ENCODE measurements at places on chromosomes 4 and X. TPM values are rescaled to one million over a fixed set of nuclear protein-coding genes. Genes with fewer than 3 reads are reported as not detected.

DNA sequence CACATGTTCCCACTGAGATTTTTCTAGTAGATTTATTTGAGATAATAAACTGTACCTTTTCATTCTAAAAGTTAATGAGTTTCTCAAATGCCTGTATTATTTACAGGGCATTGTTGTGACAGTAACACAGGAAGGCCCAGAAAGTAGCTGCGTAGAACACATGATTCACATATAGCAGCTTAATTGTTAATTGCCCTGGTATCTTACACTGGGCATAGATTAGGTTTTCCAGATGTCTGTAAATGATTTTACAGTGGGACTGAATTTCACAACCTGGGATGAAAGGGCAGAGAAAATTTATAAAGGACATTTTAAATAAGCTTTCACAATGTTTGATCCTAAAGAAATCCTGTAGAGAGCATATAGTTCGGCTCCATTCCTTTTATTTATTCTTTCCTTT is 27.6 kb downstream of the UGT8 start:
- DNase-seq, result no peak

GRCh38 chr4:99052902-99053301 is 35.7 kb downstream of the ADH5 start:
- DNase-seq, result no peak

GRCh38 chr4:39118034-39118658 is 56.1 kb downstream of the KLHL5 start:
- no peak for DNase-seq

- DNase-seq, result no peak
Measured at GRCh38 chr4:61245069-61245714, 45.1 kb downstream of the ADGRL3 start.

DNA sequence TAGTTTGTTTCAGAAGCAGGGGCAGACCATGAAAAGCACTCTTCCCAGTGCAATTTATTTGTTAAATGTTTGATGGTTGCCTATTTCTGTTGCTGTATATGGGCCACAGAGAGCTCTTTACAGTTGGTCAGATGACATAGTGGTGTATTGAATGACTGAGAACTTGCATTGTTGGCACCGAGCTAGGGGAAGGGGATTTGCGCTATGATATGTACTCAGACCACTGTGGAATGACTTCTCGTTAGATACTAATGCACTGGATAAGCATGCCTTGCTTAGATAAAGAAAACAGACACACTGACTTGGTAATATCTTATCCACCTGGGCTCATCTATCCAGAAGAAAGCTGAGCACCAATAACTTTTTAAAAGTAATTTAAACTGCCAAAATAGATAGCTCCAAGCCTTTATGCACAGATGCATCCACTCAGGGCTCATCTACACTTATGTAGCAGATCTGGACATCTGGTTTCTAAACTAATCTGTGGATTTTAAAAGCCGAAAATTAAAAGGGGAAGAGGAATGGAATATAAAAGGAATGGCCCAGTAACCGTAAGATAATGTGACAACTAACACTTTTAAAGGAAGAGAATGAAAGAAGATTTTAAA is 132.7 kb downstream of the GATB start:
- DNase-seq, result no peak

DNA sequence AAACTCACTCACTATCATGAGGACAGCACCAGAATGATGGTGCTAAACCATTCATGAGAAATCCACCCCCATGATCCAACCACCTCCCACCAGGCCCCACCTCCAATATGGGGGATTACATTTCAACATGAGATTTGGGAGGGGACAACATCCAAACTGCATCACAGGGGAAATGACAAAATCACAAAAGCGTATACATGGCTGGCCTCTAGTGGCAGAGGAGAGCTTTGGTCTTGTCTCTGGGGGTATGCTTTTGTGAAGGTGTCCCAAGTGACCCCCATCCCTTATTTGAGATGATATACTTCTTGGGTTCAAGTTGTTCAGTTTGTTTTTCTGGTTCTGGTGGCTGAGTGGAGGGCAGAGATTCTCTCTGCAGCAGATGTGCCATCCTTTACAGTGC is 8.5 kb upstream of the SETD7 start:
- DNase-seq, result no peak

DNA sequence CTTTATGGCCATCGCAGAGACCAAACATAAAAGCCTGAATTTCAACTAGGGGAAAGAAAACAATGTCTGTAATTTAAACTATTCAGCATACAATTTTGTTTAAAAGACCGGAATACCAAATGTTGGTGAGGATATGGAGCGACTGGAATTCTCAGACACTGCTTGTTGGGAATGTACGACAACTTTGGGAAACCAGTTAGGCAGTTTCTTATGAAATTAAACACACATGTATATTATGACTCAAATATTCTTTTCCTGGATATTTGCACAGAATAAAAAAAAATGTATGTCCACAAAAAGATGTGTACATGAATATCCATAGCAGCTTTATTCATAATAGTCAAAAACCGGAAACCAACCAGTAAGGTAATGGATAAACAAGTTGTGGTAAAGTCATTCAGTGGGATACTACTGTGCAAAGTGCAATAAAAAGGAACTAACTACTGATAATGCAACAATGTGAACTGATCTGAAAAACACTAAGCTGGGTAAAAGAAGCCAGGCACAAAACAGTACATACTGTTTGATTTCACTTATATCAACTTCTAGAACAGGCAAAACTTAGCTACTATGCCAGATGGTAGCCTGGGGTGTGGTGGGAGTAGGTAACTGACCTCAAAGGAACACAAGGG is 152.7 kb upstream of the FTHL17 start:
- DNase-seq, result no peak

GRCh38 chr4:47942081-47942819 is 27.9 kb upstream of the NFXL1 start:
- DNase-seq, result no peak

DNA sequence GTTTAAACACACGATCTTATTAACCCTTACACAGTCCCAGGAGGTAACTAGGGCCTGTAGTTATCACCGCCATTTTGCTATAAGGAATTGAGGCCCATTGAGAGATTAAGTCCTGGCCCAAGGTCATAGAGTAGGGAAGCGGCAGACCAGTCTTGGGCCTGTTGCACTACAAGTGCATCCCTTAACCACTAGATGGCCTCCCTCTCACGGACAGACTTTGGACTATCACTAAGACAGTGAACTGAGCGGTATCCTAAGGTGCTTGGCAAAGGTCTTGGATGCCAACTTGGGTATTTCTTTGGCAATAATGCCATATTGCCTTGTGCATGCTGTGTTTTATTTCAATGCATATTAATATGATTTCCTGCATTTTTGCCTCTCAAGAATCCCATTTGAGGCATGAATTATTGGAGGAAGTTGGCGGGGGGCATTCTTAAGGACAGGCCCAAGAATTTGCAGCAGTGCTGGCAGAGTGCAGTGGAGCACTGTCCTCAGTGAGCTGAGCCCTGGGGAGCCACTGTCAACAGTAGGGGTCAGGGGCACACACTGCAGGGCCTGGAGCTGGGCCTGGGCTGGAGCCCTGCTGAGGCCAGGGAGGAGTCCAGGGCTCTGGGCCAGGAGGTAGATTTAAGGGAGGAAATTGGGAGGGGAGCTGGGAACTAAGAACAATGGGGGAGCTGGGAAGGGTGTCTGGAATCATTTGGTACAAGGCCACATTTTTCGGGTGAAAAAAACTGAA is 147.4 kb downstream of the SMIM20 start:
- DNase-seq, result no peak

DNA sequence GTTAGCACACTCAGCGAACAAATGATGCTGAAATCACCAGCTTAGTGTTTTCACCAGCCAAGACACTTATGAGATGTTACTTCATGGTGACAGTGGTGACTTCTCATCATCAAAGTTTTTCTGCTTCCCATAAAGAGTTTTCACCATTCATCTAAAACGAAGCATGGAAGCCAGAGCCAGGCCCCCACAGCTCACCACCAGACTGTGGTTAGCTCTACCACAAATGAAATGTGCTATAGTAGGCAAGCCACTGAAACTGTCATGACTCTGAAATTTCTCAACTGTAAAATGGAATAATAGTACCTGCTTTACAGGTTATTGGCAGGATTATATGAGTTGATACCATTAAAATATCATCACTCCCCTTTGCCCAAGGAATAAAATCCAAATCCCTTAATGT is 56.4 kb upstream of the HHIP start:
- no peak for DNase-seq

DNA sequence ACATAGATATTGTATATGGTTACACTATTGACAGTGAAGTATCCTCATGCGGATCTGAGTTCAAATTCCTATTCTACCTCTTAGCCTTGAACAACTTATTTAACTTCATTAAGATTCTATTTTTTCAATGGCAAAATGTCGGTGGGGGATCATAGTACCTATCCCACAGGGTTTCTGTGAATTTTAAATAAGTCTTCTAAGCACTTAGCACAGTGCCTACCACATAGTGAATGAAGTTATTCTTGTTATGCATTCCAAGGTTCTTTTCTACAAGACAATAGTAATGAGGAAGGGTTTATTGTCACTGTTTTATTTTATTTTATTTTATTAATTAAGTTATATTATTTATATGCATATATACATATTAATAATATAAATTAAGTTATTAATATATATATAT is 8.8 kb upstream of the ENAM start:
- DNase-seq, result no peak

SLC25A53 gene
- 8.3 TPM for total RNA-seq

RTL9 gene
- 0.07 TPM for total RNA-seq

AR gene
- 7.3 TPM for total RNA-seq

PCDH7 gene
- 0.62 TPM for total RNA-seq

OTC gene
- not detected for total RNA-seq
